Trophoblast cell (in vitro differentiated cells and primary cell): ENCODE measurements at places on chromosomes 6 and 20.

GRCh38 chr6:36217188-36217587, 20.6 kb downstream of the BRPF3 start:
- DNase-seq = no peak

DNA sequence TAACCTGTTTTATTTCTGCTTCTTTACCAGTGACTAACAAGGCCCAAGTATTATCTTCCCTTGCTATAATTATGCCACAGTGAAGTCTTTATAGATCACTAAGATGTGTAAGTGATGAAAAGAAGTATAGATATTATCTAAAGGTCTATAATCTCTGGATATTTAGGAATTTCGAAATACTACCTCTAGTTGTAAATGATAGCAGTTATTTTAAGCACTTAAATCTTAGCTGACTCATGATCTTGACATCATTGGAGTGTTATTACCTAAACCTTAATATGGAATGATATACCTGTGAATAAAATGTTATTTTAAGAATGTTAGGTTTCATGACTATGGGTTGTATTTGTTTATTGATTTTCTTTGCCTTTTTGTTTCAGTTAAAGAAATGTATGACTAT, 31.5 kb downstream of the CDC40 start:
- DNase-seq = peak; percentile 59

DNA sequence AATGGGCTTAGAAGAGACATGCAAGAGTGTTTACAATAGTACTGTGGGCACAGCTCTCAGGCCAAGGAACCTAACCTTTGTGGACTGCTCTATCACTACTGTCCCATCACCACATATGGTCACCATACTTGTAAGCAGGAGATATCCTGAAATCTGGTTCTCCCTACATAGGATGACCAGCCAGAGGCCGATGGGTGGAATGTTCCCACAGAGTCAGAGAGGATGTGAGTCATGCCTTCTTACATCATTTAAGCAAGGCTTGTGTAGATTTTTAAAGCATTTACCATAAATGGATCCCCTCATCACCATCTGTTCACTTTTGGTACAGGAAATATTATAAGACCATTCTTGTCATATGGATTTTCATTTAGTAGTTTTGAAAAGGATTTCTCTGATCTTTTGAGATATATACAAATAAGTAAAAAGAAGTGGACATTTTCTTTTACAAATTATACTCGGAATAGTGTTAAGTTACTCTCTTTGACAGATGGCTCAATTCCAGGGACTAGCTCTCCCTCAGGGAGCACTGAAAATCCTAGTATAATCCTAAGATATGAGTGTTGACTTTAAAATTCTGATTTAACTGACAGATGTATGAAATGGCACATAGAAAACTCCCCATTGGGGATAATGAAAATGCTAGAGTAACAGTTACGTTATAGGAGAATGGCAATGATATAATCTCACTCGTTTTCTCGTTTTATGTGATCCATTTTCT, 6.6 kb downstream of the HTR1B start:
- DNase-seq = peak; percentile 86

GRCh38 chr20:51554538-51555165, 12.1 kb upstream of the NFATC2 start:
- DNase-seq = no peak

DNA sequence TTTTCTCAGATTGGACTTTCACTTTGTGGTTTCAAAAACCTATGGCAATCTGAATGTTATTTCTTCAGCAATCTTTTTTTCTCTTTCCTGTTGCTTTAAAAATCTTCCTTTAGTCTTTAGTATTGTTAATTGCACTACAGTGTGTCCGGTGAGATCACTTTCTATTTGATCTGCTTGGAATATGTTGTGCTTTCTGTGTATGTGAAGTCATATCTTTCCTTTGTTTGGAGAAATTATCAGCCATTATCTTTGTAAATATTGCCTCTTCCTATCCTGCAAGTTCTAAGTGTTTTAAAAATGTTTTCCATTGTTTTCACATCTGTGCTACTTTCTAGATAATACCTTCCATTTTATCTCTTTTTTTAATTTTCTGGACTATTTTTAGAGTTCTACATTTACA, 171.4 kb upstream of the PRSS16 start:
- DNase-seq = no peak

DNA sequence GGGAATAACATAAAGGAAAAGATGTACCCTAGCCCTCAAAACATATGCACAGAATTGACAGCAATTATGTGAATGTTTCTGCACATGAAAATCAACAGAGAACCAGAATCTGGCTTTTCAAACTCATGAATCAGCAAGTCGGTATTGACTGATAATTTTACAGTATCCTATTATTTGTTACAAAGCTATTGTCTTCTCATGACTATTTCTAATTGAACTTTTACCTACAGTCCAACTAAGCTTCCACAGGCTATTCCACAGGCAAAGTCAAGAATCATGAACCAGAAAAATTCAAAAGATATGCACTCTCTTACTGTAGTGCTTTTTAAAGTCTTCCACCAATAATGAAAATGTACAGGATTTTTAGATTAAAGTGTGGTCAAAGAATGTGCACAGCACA, 49.1 kb upstream of the DST start:
- no peak for DNase-seq

- DNase-seq = peak; percentile 21
These were observed 74.8 kb downstream of the HACE1 start for GRCh38 chr6:104784884-104785283.

DNA sequence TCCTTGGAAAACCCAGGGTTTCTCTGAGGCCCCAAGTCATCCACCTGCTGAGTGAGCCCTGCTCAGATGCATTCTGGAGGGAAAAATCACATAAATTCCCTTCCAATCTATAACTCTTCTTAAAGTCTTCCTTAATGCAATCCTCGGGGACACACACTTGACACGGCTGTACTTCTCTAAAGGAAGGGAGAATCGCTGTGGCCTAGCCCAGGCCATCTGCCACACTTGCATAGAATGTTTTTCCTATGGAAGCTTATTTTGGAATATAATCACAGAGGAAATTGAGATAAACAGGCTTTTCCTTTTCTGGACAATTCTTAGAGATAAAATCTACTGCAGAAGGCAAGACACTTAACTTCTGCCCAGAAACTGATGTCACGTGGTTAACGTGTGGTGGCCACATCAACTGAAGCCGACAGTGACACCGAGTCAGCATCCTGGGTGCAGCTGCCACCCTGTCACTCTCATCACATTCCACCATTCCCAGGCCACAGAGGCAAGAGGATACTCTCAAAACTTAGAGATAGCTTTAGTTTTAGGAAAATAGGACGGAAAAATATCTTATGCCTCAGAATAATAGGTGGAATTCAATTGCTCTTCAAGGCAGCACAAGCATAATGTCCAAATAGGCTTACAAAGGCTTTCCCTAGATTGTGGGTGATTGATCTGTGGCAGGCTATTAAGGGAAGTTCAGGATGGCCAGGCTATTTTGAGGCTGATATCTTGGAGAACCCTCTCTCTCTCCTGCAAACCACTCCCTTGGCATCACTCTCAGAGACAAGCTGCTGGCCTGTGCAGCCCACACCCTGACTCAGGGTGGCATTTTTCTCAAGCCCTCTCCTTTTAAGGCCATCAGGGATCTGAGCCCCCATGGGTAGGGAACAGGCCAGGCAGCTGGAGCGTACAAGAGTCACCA, 29.6 kb downstream of the PSMB1 start:
- no peak for DNase-seq

DNA sequence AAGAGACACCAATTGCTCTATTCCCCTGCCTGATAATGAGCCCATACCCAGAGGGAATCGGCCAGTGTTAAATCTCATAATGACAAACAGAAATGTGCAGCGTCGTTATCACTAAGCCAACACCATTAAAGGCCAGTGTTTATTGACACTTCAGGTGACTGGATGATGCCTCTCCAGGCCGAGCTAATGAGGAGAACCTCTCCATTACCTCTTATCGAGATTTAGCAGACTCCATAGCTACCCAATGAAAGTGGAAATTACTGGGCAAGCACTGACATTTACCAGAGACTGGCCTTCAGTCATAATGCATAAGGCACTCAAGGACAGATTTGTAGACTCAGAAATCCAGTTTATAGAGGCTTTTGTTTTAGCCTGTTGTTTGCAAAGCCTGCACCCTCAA, 669.5 kb downstream of the MAFB start:
- no peak for DNase-seq

- DNase-seq = no peak
These were observed 25.6 kb downstream of the CYP39A1 start for GRCh38 chr6:46626976-46627375.

DNA sequence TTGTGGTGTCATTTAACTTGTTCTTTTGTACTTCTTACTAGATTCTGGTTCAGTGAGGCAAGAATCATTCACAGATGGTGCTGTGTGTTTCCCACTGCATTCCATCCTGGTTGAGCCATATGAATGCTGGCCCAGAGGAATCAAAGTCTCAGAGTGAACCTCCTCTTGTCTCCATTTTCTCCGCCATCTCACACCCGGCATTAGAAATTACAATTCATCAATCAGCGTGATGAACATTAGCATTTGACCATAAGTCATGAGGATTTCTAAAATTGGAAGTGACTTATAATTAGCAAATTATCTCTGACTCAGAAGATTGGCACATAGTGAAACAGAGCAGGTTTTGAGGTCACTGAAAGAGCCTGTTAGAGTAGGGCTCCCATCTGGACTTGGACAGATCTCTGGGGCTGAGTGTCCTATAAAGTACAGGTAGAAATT, 25.2 kb downstream of the TNFAIP3 start:
- peak; percentile 29 for DNase-seq

DNA sequence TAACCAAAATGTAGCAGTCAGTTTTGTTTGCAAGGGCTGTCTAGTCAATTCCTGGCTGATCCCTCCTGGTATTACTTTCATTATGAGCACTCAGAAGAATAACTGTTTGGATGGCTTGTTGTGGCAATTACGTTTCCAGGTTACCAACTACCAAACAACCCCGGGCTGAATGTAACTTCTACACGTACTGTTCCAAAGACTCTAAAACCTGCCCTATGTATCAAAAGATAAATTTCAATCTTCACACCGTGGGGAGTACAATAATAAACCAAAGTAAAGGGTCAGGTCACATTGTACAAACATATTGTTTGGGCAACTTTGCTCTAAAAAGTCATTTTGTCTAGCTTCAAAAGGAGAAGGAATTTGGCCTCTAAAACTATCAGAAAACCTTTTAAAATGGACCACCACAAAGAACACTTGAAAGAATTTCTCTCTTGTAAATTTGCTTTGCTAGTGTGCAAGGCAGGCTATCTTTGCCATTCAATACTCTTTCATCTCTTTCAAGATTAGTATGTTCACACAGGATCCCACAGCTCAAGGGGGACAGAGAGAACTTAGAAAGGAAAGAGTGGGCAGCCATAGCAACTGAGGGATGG, 27.6 kb downstream of the DCDC2 start:
- DNase-seq = peak; percentile 92

GRCh38 chr6:44113414-44113813, 13.8 kb downstream of the MRPL14 start:
- no peak for DNase-seq

- DNase-seq = no peak
These were observed 916.0 kb upstream of the GJE1 start for GRCh38 chr6:141216726-141217125.

GRCh38 chr6:108720827-108721226, 127.4 kb upstream of the ARMC2 start:
- no peak for DNase-seq

DNA sequence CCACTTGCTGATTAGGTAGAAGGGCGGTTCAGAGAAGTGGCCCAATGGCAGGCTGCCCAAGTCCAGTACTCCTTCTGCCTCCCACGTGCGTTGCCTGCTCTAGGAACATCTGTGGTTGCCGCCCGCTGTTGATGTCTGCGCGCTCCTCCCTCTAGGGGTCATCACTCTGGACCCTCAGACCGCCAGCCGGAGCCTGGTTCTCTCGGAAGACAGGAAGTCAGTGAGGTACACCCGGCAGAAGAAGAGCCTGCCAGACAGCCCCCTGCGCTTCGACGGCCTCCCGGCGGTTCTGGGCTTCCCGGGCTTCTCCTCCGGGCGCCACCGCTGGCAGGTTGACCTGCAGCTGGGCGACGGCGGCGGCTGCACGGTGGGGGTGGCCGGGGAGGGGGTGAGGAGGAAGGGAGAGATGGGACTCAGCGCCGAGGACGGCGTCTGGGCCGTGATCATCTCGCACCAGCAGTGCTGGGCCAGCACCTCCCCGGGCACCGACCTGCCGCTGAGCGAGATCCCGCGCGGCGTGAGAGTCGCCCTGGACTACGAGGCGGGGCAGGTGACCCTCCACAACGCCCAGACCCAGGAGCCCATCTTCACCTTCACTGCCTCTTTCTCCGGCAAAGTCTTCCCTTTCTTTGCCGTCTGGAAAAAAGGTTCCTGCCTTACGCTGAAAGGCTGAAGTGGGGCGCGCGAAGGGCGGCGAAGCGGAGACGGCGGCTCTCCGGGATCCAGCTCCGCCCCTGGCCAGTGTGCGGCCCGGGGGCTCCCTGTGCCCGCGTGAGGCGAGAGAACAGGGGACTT, 8.5 kb downstream of the TRIM15 start:
- no peak for DNase-seq

GRCh38 chr20:5908981-5909380, 41.4 kb downstream of the TRMT6 start:
- DNase-seq = no peak

GRCh38 chr6:83365931-83366330, 64.9 kb downstream of the ME1 start:
- no peak for DNase-seq

DNA sequence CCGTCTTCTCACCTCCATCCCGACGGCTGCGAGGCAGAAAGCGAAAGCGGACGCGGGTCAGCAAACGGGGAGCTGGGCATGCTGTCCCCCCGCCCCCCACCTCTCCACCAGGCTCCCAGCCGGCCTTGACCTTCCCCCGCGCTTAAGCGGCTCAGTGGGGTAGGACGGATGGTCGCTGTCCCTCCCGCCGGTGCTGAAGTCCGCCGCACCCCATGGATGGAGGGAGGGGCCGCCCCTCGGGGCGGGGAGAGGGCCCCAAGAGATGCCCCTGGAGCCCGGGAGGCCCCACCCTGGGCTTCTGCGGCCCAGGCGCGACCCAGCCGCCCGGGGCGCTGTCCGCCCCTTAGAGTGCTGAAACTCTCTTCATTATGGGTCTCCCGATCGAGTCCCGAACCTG, at the start of gene KCNB1:
KCNB1 (minus strand) TSS at position 48 of the 397 bp plus-strand sequence. CDS start 188 bp downstream, outside the sequence.
- peak; percentile 10 for DNase-seq

DNA sequence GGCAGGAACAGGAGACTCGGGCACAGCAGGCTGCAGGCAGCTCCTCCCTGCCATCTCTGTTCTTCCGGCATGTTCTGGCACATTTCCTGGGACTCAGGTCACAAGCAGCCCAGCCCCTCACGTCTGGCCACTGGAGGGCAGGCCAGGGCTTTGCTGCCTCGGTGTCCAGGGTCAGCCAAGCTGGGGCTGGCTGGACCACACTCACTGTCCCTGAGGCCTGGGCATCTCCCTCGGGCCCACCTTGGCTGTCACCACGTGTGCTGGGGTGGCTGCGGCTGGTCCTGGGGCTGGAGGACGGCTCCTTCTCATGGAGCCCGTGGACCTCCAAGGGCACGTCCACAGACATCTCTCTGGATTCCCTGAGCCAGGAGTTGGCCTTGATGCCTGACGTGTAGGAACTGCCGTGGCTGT, 18.5 kb downstream of the FRMD1 start:
- peak; percentile 65 for DNase-seq

GRCh38 chr20:21693322-21693721, 12.1 kb upstream of the PAX1 start:
- DNase-seq = peak; percentile 2
